Central memory CD4-positive, alpha-beta T cell (primary cell): ENCODE measurements at places on chromosomes 6 and 20.

- DNase-seq = no peak
These were observed 12.1 kb downstream of the PHACTR2 start for GRCh38 chr6:143689852-143690251.

DNA sequence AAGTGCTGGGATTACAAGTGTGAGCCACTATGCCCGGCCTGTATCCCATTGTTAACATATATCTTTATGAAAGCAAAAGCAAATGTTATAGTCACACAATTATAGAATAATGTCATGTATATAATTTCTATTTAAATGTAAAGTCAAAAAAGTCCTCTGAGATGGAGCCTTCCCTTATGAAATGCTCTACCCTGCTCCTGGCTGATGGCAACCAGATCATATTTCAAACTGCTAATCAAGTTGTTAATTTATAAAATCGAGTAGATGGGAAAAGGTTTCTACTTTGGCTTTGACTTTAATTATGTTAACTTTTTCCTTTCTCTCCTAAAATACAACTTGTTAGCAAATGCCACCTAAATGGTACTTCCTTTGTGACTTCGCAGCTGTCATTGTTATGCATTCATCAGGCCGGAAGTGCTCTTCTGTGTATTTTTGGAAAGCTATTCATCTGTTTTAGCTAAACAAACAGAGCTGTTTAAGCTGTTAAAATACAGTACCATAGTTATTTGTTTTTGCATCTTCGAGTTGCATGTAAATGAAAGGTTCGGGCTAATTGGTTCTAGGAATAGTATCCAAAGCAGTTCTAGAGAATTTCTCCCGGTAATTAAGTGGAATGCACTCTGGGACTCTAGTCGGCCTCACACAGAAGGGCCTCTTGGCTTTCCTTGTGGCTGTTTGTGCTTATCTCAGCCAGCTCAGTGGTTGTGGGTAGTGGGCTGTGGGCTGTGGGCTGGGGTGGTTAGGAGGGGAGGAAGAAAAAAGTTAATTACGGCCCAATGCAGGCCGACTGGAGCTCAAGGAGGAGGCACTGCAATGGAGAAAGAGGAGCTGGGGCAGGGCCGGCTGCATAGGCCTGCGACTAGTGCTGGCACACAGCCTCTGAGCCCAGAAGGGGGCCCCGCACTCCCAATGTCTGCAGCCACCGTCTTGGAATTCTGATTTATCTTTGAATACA, 34.8 kb downstream of the SLC35D3 start:
- DNase-seq = no peak

GRCh38 chr6:15512721-15513120, 150.1 kb downstream of the DTNBP1 start:
- DNase-seq = no peak

- no peak for DNase-seq
These were observed at the start of gene RHAG for GRCh38 chr6:49636713-49637349. Gene RHAG, minus strand, starts transcription at chr6:49636839. Its CDS starts 27 bp downstream, at chr6:49636812.

- DNase-seq = no peak
These were observed 48.3 kb upstream of the TBC1D32 start for GRCh38 chr6:121382467-121383121.

- no peak for DNase-seq
These were observed 531.4 kb upstream of the RNF217 start for GRCh38 chr6:124430740-124431318.

DNA sequence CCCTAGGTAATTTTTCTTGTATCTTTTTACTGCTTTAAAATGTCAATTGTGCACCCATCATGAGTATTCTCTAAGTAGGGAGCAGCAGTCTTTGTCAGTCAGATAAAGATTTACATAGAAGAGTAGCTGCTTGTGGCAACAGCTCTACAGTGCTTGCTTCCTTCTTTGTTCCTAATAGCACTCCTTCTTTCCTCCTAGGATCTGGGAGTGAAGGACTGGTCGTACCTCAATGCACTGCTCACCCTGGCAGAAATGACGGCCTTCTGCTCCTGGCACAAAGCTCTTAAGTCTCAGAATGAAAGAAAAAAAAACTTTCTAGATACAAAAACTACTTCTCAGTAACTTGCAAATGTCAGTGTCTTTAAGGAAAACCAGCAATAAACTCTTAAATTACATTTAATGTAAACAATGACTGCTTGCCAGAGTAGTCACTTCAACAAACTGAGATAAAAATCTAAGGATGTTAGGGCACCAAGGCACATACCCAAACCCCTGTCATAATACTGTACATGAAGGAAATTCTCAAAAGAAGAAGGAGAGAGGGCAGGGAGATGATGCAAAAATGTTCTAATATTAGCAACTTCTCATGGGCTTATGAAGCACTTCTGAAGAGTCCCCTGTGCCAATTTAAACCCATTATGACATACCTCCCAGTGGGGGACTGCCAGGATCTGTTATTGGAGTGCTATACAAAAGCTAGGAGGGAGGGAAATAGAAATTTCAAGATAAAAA, 34.0 kb downstream of the NCOA6 start:
- no peak for DNase-seq

DNA sequence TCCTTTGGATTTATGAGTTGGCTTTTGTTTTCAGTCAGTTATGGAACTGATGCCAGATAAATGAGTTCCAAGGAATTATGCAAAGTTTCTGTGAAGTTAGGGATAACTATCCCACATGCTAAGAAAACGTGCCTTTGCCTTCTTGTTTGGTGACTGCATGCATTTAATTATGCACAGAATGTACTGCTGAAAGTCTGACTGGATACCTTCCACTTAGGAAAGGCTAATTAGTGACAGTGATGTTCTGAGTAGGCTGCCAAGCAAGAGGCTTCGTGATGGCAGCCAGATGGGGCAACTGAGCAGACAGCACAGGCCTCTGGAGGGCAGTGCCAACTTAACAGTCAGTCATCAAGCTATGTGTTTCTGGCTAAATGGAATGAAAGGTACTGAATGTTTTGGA, 289.9 kb downstream of the CD109 start:
- DNase-seq = no peak

DNA sequence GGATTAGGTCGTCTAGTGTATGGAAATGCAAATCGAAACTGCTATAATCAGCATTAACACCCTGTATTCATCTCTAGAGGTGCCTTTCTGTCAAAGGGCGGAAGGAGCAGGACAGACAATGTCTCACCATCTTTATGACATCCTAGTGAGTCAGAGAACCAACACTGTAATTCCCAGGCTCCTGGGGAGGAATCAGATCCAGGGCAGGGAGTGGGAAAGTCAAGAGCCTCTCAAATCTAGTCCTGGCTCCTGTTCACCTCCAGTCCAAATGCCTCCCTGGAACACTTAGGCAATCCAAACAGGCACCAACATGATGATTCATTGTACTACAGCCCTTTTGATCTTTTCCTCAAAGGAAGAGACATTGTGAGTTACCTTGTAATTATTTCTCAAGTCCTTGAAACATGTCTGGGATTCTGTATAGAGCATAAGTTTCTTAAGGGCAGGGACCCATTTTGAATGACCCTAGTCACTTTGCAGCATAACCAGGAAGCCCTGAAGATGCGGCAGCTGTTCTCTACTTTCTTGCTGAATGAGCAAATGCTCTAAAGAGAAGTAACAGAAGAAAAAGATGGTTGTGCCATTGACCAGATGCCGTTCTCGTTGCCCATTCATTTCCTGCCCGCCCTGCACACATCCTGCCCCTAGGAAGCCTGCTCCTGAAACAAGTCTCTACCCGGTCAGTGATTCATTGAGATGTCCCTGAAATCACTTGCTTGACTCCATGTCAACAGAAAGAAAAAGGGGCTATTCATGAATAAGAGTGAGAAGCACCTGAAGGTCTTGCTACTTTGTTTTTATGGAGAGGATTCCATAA, 112.8 kb upstream of the JARID2 start:
- DNase-seq = no peak

DNA sequence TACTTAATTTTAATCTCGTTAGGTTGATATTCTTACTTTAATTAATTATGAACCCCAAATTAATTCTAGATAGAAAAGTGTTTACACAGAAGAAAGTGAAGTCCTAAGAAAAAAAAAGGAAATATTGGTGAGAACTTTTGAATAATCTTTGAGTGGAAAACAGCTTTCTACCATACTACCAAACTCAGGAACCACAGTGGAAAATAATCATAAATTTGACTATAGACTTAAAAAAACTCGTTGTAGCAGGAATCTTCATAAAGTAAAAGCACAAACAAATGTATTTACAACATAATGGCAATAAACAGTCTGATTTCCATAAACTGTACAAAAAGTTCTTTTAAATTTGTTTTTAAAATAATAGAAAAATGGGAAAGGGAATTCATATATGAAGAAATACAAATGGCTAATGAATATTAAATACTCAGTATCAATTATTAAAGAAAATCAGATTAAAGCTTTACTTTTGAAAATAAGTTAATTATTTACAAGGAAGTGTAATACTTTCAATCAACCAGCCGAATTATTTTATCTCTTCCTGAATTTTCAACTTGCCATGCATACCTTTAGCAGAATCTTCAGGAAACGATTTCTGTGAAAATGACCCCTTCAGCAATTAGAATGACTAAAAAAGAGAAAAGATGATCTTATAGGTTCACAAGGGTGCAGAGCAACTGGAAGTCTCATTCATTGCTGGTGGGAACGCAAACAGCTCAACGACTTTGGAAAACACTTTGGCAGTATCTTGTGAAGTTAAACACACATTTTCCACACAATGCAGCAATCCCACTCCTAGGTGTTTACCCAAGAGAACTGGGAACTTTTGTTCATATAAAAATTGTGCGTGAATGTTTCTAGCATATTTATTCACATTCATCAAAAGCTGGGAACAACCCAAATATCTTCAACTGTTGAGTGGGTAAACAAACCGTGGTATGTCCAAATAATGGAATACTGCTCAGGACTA, 38.5 kb upstream of the BMP6 start:
- no peak for DNase-seq

DNA sequence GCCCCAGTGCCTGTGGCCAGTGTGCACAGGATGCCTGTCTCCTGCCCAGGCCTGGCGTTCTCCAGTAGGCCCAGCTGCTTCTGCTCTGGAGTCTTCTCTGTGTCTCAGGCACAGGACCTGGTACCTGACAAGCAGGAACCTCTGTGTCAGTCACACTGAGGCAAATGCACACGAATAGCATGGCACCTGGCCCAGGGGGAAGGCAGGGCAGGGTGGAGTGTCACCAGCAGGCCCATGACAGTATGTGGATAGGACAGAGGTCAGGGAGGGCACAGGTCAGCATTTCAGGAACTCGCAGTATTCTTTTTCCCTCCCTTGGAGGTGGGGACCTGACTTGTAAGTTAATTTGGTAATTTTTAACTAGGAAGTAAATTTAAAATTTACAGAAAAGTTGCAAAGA, 5.6 kb downstream of the PSMG4 start:
- DNase-seq = no peak

- DNase-seq = no peak
These were observed 80.5 kb upstream of the FRMD1 start for GRCh38 chr6:168159506-168159905.

DNA sequence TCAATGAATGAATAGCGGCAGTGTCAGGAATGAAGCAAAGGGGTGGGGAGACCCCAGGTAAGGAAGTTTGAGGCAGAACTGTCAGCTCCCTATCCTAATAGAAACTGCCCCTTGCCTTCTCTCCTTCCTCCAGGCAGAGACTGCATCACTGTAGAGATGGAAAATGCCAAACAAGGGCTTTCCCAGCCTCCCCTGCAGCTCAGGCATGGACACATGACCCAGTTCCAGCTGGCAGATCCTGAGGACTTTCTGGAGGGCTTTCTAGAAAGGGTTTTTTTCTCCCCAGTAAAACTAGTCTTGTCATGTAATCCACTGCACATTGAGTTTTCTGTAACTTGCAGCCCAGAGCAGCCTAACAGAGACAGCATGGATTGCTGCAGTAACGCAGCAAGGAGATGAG, 17.9 kb upstream of the PNPLA1 start:
- DNase-seq = no peak

DNA sequence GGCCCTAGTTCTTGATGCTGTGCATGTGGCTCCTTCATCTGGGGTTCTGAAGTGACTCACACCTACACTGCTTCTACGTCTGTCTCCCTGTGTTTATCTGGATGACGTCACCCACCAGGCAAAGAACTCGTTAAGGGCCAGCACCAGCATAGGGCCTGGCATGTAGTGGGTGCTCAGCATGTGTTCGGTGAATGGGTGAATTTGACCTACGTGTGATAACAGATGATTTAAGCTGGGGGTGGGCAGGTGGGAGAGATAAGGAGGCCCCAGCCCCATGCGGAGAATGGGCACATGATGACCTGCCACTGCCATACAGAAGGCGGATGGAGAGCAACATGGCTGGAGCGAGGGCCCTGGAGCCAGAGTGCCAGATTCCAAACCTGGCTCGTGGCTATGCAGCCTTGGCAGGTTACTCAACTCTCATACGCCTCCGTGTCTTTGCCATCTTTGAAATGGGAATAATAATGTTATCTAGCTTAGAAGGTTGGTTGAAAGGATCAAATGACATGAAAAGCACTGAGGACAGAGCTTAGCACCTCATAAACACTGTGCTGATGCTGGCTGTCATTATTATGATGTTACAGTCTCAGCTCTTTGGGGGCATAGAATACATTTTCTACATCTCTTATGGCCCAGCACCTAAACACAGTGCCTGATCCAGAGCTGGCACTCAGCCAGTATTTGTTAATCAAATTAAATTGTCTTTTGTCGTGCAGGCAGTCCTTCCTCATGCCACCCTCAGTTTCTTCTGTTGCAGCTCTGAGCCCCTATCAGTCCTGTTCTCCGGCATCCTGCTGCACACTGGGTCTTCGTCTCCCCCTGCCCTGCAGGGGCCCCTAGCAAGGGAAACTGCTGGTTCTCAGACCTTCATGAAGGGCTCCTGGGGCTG, 39.6 kb downstream of the VEGFA start:
- DNase-seq = no peak

GRCh38 chr6:95094751-95095663, 482.3 kb upstream of the MANEA start:
- no peak for DNase-seq

GRCh38 chr20:57200882-57201695, 65.4 kb downstream of the BMP7 start:
- no peak for DNase-seq

- DNase-seq = no peak
These were observed 44.5 kb downstream of the PXDC1 start for GRCh38 chr6:3707024-3707423.

DNA sequence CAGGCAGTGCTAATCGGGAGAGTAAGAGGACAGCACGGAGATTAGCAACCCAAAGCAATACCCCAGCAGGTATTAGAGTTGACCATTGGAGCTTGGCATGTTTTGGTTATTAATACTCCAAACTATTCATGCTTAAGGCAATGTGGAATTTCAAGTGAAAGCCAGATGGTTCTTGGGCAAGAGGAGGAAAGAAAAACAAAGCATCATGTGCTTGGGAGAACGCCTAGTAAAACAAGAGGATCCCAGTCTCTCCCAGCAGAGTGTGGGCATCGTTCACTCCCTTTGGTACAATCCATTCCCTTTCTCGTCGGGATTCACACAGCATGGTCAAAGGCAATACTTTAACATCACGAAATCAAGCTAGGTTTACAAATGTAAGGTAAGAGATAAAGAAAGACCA, 349.8 kb downstream of the PRKN start:
- no peak for DNase-seq

- no peak for DNase-seq
These were observed 202.6 kb downstream of the DTNBP1 start for GRCh38 chr6:15460110-15460727.

- DNase-seq = no peak
These were observed 24.4 kb downstream of the RRAGD start for GRCh38 chr6:89387516-89388201.

- DNase-seq = no peak
These were observed 55.6 kb upstream of the BEND6 start for GRCh38 chr6:56899311-56899710.
